Sciatic nerve (tissue), 2 donors: ENCODE measurements at places on chromosomes 2 and 18.

- no peak for DNase-seq
Observed at GRCh38 chr2:217222309-217222910, 362.5 kb upstream of the TNP1 start.

- DNase-seq, result no peak
Observed at GRCh38 chr2:238448031-238448955, 21.6 kb downstream of the ASB1 start.

- no peak for DNase-seq
Observed at GRCh38 chr2:238574490-238575271, 148.0 kb downstream of the ASB1 start.

DNA sequence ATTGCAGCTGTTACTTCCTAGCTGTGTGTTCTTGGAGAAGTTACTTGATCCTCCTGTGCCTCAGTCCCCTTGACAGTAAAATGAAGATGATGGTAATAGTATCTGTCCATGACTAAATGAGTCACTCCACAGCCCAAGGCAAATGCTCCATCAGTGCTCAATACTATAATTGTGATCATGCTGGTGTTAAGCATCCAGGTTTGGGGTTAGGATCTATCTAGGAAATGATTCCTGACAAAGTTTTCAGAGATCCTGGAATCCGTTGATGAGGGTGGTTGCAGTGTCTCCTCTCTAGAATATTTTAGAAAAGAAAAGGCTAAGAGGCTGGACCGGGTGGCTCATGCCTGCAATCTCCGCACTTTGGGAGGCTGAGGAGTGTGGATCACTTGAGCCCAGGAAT, 2.7 kb upstream of the PRELID3A start:
- DNase-seq, result no peak

DNA sequence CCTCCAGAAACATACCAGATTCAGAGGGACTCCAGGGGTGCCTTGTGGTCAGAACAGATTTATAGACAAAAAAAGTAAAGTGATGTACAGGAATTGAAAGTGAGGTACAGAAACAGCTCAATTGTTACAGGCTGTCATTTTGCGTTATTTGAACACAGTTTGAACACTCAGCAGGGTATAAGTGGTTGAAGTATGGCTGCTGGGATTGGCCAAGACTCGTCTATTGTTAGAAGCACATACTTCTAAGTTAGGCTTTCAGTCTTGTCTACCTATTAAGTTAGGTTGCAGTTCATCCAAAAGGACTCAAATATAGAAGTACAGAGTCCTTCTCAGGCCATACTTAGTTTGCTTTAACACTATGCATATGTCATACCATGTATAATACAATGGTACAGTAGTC, 21.0 kb upstream of the GRB14 start:
- no peak for DNase-seq
